Stimulated activated CD4-positive, alpha-beta T cell treated with anti-CD3 and anti-CD28 coated beads, TNF-alpha, amount 100 ng/mL, for 4 hours (primary cell): ENCODE measurements at places on chromosomes 16 and 17.

- no peak for DNase-seq
These were observed 890 bp upstream of the CLDN7 start for GRCh38 chr17:7262935-7263800.

DNA sequence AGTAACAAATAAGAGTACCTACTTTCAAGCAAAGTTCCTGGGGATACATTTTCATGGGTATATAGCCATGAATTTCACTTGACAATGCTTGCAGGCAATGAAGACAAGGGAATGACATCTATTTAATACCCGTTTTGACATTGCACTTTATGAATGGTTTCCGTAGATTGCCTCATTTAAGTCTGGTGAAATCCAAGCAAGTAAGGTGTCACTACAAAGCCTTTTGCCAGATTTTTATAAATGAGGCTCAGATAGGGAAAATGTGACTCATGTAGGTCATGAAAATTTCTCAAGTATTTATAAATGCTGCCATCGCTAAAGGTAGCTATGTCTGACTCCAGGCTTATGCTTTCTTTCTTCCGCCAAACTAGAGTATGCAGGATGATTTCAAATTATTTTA lies 644.3 kb downstream of the CDH8 start:
- DNase-seq, result no peak

GRCh38 chr16:2036200-2036966 lies 9.7 kb downstream of the NHERF2 start:
- no peak for DNase-seq

DNA sequence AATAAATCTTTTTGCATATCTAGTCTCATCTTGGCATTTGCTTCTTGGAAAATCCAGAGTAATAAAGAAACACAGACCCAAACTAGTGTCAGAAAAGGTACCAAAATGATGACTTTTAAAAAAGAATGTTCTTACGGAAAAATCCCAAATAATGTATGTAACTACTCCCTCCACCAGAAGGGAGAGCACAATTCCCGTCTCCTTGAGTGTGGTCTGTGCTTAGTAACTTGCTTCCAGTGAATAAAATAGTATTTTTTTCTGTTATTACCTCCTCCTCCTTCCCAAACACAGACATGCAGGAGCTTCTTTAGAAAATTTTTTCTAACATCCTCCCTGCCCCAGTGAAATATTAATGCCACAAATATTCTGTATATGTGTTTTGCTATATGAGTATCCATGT lies 358.1 kb downstream of the ZFHX3 start:
- DNase-seq, result no peak

GRCh38 chr17:2710071-2710802 lies 1.3 kb downstream of the CLUH start:
- no peak for DNase-seq

DNA sequence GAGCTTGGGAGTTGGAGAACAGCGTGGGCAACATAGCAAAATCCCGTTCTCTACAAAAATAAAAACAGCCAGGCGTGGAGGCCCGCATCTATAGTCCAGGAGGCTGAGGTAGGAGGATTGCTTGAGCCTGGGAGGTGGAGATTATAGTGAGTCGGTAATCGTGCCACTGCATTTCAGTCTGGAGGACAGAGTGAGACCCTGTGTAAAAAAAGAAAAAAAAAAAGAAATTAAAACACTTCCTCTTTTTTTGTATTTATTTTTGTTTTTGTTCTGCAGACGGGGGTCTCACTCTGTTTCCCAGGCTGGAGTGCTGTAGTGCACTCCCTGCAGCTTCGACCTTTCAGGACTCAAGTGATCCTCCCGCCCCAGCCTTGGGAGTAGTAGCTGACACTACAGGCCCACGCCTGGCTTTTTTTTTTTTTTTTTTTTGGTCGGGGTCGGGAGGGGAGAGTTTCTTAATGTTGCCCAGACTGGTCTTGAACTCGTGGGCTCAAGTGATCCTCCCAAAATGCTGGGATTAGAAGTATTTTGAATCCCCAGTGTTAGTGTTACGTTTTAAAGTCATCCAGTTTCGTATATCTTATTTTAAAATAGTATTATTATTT lies 1.5 kb downstream of the IST1 start:
- no peak for DNase-seq

DNA sequence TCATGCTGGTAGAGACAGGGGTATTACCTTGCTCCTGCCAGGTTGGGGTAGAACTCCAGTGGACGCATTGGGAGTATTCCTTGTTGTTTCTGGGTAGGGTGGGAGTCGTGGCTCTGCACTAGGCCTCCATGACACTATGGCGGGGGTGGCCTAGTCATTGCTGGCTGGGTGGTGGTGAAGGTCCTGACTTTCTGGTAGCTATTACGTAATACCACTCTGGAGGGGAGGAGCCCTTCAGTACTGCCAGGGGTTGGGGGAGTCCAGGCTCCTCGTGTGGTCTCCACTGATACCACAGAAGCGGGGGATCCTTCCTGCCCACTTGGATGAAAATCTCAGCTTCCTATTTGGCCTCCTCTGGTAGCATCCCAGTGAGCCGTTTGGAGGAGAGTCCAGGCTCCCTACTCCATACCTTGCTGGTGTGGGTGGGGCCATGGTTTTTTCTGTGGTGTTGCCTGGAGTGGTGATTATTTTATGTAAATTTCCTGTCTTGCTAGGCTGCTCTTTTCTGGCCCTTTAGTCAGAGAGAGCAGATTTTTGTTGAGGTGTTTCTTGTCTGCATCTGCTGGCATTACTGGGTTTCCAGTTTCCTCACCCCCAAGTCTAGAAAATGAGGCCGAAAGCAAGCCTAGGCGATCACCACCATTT lies 65.8 kb upstream of the GNG13 start:
- no peak for DNase-seq

GRCh38 chr17:17831208-17832031 lies 5.4 kb downstream of the SREBF1 start:
- no peak for DNase-seq

DNA sequence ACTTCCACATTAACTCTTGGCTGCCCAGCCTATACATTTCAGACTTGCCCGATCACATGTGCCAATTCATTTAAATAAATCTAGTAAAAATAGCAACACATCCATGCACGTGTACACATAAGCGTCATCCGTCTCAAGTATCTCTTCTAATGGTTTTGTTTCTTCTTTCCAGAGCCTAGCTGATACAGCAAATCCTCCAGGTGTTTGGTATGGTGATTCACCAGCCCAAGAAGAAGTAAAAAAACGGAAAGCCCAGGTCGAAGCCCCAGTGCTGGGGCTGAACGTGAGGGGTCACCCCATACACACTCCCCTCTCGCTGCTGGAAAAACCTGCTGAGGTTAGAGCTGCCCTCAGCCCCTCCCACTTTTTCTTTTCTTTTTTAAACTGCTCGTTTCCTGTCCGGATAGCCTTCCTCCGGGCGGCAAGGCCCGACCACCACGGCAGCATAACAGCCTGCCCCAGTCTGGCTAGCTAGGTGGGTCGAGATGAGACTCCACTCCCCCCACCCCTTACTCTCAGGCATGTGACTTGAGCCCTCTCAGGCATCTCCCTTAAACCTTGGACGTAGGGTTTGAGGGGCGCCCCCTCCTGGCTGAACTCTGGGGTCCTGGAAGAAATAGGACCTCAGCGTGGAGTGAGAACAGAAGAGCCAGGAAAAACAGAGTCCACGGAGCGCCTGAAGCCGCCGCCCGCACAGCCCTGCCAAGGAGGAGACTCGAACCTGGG lies 13.9 kb upstream of the OR1F1 start:
- no peak for DNase-seq

DNA sequence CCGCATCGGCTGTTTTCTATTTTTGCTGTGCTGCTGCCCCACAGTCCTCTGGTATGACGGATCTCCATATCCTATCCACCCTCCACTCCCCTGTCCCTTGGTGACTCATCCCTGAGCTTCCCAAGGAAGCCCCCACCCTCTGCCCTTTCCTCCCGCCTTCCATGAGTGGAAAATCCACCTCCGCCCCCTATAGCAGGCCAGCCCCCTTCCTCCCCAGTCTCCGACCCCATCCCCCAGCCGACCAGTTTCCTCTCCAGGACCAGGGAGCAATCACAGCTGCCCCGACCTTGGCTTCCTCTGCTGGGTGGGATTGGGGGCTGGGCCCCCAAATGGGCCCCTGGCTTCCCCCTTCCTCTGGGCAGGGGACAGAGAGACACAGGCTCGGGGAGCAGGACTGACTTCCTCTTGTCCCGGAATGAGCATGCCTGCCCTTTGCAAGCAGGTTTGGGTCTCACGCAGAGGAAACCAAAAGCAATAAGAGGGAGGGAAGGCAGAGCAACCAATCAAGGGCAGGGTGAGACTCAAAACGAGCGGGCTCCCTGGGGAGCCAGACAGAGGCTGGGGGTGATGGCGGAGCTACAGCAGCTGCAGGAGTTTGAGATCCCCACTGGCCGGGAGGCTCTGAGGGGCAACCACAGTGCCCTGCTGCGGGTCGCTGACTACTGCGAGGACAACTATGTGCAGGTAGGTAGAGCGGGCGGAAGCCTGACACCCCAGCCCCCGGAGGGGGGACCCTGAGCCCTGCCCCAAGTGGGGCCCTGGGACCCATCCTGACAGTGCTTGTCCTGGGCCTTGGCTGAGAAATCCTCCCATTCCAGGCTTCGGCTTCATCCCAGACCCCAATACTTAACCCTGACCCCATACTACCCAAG lies at the start of the genes ABI3 and GNGT2:
Gene ABI3, plus strand, starts transcription at position 550 of the 872 bp plus-strand sequence. Its CDS starts 18 bp downstream, at position 568.
Gene GNGT2, minus strand, starts transcription at position 417 of the 872 bp plus-strand sequence. CDS start 3,152 bp downstream, outside the sequence.
- no peak for DNase-seq

- DNase-seq, result no peak
These were observed 14.7 kb downstream of the CA7 start for GRCh38 chr16:66858740-66859396.

GRCh38 chr16:85663891-85664321 lies 24.8 kb downstream of the GINS2 start:
- DNase-seq, result no peak

GRCh38 chr16:1839554-1839953 lies 12.5 kb downstream of the FAHD1 start:
- DNase-seq, result no peak

DNA sequence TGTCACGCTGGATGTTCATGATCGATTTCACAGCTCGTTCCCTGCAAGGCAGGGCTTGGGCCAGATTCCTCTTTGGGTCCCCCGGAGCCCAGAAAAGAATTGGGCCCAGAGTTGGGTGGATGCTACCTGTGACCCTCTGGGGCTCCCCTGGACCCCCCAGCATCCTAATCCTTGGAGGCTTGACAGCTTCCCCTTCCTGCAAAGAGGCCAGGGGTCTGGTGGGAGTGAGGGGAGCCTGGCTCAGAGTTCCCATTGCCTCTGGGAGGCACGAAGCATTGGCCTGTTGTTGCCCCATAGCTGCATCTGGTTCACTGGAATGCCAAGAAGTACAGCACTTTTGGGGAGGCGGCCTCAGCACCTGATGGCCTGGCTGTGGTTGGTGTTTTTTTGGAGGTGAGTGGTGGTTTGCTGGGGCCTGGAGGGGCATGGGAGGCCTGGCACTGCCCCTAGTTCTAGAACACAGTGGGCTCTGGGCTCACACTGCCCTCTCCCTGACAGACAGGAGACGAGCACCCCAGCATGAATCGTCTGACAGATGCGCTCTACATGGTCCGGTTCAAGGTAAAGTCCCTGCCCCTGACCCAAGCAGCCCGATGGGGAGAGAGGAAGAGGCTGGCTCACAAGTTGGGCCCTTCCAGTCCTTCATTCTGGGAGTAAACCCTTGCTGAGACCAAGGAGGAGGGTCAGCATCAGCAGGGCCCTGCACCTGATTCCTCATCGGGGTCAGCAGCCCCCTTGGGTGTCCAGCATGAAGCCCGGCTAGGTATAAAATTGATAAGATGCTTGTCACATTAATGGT lies 7.2 kb downstream of the CA7 start:
- DNase-seq, result no peak

DNA sequence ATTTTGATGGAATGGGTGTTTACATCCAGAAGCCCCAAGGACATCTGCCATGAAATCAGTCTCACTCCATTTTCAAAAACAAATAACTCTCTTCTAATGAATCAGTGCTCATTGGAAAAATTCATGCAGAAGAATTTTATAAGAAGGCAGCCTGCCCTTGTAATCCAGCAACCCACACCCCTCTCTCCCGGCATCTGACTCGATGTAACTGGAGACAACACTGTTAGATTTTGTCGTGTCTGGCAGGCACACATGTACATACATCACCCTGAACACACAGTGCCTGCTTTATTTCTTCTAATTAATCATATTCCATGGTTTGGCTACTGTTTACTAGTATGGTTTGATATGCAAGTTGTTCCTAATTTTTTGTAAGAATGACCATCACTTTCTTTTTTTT lies 11.9 kb upstream of the PLD6 start:
- no peak for DNase-seq

- no peak for DNase-seq
These were observed 44.7 kb downstream of the HS3ST3A1 start for GRCh38 chr17:13557077-13557476.

DNA sequence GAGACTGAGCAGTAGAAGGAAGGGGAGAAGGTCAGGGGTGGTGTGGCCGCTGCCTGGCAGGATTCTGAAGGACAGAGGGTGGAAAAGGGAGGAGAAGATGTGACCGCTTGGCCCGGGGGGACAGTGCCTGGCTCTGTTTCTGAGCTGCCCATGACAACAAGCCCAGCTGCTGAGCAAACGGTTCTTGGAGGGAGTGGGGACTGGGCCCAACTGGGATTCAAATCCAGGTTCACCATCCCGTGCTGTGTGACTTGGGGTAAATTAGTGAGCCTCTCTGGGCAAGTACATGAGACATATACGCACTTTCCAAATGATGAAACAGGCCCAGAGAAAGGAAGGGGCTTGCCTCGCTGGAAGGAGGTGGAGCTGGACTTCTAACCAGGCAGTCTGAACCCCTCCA lies 23.3 kb downstream of the SEC14L5 start:
- DNase-seq, result no peak

GRCh38 chr16:30649725-30650368 lies 913 bp upstream of the PRR14 start:
- peak; percentile 33 for DNase-seq

- DNase-seq, result no peak
These were observed 18.7 kb upstream of the FOXF1 start for GRCh38 chr16:86491640-86492023.

GRCh38 chr17:59807892-59808509 lies 84.7 kb downstream of the TUBD1 start:
- DNase-seq, result no peak

DNA sequence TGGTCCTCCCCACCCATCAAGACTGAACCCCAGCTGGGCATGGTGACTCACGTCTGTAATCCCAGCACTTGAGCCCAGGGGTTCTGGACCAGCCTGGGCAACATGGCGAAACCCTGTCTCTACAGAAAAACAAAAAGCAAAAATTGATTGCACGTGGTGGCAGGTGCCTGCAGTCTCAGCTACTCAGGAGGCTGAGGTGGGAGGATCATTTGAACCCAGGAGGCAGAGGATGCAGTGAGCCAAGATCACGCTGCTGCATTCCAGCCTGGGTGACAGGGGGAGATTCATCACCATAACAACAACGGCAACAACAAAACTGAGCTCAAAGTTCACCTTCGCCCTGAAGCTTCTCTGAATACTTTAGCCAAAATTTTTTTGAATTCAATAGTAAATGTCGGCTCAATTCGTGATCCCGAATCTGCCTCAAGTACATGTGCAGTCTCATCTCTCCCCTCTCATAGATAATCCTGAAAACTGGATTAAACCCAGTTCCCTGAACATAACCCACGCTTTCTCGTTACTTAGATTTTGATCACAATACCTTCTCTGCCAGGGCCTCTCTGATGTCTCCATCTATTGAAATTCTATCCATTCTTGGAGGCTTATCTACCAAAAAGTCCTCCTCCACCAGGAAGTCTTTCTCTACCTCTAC lies 13.5 kb upstream of the MYH10 start:
- DNase-seq, result no peak

- DNase-seq, result no peak
These were observed 2.6 kb downstream of the AXIN2 start for GRCh38 chr17:65558683-65559460.

GRCh38 chr16:29231244-29231643 lies 175.3 kb downstream of the NPIPB11 start:
- no peak for DNase-seq
